NCI-H69 (cell line): ENCODE measurements at places on chromosomes 16 and 17.

GRCh38 chr16:75590920-75591843, 25.0 kb downstream of the GABARAPL2 start:
- peak; percentile 7 for DNase-seq

GRCh38 chr17:44917456-44917855, 2.2 kb upstream of the GFAP start:
- no peak for DNase-seq

DNA sequence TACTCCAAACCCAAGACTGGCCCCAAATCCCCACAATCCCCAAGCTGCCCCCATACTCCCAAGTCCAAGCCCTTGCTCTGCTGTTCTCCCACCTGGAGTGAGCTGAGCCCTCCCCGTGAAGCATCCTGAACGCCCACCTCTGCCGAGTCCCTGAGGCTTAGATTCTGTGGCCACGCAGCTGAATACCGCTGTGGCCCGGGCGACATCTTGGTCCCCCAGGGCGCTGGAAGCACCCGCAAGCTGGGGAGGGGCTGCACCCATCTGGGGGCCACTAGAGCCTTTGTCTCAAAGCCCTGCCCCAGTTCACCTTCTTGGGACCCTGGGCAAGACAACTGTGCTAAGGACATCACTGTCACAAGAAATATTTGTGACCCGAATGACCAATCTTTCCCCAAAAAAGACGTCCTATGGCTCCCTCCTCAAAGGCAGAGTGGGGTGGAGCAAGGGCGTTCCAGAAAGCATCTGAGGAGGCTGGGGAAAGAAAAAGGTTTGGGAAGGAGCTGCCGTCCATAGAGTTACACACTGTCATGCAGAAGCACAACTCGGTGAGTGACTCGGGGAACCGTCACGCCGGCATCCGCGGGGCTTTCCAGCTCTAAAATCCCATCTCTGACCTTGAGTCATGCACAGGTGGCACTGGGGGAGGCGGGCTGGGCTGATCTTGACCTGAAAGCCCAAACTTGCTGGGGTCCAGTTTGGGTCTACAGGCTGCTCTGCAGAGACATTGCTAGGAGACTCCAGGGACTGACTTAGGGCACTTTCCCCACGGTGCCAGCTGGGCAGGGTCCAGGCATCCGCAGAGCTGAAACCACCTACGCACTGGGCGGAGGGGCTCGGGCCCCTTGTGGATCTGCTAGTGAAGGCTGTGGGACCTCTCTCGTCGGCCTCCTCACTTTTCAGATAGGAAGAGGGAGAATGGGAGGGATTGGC, 6.6 kb downstream of the PTX4 start:
- DNase-seq = no peak

DNA sequence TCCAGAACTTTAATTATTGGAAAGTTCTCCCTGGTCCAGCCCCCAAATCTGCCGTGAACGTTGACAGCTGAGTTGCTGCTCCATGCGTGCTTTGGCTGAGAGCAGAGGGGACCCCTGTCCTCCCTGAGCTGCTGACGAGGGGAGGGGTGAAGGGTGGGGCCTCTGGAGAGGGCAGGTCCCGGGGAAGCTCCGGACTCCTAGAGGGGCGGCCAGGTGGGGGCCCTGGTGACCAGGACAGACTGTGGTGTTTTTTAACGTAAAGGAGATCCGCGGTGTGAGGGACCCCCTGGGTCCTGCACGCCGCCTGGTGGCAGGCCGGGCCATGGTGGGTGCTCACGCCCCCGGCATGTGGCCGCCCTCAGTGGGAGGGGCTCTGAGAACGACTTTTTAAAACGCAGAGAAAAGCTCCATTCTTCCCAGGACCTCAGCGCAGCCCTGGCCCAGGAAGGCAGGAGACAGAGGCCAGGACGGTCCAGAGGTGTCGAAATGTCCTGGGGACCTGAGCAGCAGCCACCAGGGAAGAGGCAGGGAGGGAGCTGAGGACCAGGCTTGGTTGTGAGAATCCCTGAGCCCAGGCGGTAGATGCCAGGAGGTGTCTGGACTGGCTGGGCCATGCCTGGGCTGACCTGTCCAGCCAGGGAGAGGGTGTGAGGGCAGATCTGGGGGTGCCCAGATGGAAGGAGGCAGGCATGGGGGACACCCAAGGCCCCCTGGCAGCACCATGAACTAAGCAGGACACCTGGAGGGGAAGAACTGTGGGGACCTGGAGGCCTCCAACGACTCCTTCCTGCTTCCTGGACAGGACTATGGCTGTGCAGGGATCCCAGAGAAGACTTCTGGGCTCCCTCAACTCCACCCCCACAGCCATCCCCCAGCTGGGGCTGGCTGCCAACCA, at the start of gene MC1R:
MC1R (plus strand) TSS at position 410 of the 895 bp plus-strand sequence; CDS start at position 807, 397 bp downstream.
- peak; percentile 46 for DNase-seq

GRCh38 chr17:65697661-65698060, 136.2 kb upstream of the AXIN2 start:
- DNase-seq = no peak

- no peak for DNase-seq
These were observed 50.2 kb upstream of the WSCD1 start for GRCh38 chr17:6019959-6020358.

DNA sequence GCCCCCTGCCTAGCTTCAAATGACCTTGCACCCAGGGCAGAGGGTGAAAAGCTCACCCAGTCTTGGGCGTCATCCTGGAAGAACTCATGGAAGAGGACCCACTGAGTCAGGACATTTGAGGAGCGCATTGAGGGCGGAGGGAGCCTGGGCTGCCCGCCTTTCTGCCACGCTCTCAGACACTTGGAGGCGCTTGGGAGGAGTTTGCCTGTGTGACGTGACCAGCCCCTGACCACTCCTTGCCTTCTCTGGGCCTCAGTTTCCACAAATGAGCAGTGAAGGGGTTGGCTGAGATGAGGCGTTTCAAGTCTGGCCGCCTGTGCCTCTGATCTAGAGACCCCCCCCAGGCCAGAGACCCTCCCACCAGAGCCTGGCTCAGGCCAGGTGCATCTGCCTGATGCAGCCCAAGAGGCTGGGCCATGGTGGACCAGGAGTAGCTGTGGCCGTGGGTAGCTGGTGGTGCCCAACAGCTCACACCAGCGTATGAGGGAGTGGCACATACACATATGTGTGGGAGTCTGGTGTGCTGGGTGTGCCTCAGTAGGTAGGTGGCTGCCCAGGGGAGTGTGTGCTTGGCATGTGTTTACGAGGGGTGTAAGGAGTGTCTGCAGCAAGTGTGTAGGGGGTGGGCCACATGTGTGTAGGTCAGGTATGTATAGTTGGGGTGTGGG, 80.2 kb upstream of the TOB1 start:
- DNase-seq = no peak

DNA sequence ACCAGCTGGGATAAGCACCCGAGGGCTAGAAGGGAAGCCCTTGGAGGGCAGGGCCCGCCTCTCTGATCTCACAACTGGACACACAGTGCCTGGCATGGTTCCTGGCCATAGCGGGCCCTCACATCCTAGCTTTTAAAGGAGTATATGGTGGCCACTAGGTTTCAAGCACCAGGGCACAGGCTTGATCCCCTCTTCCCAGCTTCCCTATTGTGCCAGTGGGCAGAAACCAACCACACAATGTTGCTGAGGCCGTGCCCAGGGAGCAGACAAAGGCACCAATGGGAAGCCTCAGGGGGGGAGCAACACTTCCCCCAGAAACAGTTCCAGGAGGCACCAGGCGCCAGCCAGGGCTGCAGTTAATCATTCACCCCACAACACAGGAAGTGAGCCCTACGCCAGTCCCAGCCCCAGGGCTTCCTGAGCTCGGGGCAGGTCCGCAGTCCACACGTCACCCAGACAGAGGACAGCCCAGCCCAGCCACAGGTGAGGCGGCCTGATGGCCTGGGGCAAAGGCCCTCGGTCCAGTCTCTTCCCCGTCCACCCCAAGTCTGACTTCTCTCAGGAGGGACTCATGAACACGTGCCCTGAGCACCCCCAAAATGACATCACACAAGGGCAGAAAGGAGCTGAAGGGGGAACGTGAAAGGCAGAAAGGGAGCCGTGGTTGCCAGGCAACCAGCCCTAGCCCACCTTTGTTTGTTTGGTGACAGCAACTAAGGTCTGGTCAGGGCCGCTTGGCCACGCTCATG, 12.8 kb downstream of the SMIM5 start:
- DNase-seq = peak; percentile 71

- DNase-seq = peak; percentile 8
These were observed 30.0 kb downstream of the SNN start for GRCh38 chr16:11698271-11698689.

DNA sequence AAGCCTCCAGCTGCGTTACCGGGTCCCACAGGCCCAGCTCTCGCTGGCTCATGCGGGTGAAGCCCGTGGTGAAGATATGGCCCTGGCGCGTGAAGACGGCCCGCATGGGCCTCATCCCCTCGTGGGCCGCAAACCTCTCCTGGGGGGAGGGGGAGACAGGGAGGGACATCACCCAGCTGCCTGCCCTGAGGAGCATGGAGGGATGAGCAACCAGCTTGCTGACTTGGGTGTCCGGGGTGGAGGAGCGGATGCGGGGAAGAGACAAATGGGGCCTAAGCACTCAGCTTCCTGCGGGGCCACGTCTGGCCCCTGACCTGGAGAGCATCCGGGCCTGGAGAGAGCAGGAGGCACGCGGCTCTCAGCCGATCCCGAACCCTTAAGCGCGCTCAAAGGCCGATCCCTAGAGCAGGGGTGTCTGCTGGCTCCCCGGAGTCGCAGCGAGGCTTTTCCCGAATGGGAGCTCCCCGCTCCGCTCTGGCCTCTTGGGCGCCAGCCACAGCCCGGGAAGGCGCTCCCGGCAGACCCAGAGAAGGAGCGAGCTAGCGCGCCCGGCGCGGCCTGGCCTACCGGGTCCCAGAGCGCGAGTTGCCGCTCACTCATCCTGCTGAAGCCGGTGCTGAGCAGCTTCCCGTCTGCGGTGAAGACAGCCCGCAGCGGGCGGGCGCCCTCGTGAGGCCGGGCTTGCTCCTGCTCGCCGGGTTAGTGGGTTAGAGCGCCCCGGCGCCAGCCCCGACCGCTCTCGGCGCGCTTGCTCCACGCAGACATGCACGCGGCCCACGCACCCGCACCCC, 5.0 kb downstream of the CORO6 start:
- DNase-seq = peak; percentile 92

DNA sequence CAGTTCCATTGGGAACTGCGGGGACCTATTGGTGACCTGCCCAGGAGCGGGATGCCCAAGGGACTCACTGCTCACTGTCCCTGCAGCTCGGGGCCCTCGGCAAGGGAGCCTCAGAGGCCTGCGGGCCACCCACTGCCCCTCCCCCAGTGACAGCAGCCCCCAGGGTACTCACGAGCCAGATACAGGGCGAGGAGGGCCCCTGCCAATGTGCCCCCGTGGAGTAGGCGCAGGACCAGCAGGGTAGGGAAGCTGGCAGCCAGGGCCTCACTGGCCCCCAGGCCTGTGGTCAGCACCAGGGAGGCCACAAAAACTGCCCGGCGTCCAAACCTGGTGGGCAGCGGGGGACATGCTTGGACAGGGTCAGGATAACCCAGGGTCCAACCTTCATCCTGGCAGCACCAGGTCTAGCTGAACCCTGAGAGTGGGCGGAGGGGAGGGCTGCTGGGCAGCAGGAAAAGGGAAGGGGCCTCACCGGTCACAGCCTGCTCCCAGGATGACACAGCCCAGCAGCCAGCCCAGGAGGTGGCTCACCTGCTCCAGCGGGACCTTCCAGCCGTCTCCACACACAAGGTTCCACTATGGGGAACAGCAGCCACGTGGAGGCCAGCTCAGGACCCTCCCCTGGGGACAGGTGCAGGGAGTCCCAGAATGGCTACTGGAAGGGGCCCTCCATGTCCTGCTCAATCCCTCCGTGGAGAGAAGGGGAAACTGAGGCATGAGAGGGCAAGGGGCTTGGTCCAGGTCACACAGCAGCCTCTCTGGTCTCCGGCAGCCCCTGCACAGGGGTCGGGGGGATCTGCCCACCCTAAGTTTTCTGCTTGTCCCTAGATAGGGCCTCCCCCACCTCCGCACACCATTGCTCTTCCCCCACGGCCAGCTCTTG, 855 bp downstream of the SLC22A31 start:
- DNase-seq = no peak

DNA sequence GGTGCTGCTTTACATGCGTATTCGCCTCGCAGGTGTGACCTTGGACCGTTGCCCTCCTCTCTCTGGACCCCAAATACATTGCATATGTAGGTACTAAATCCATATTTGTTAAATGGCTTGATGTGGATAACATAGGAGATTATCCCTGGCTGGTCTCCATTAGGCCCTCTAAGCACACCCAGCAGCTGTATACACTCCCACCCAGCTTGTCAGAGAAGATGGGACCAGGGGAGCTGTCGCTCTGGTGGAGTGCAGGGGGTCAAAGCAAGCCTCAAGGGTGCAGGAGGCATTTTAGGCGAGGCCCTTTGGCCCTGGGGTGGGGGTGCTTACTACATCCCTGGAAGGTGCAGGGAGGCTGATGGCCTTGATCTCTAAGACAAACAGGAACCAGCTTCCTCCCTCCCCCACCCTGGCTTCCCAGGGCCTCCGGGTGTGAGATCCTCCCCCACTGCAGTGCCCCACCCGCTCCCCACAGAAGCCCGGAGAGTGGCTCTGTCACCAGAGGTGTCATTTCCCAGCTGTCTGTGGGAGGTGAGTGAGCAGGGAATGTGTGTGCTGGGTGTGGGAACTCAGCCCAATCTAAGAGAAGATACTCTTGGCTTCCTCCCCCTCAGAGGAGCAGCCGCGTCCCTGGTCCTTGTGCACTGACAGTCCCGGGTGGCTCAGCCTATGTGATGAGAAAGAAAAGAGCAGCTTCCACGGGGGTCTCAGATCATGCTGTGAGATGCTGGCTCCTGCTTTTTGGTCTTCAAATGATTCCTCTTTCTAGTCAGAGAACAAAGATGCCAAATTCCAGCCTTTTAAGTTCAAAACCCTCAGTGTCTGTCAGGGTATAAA, 1.4 kb upstream of the VAMP2 start:
- DNase-seq = peak; percentile 54

DNA sequence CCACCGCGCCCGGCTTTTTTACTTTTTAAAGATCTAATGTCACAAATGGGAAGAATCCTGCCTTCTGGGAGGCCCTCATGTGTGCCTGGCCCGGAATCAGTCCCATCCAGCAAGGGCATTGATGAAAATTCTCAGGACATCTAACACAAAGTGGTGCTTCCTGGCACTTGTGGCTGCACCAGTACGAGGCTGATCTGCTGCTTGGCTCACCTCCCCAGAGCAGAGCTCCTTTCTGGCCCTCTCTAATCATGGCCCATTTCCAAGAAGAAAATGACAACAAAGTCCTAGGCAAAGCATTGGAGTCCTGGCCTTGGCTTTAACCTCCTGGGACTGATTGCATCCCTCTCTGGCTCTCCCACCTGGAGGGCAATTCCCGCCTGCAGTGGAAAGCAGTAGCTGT, 50.7 kb upstream of the SIAH1 start:
- no peak for DNase-seq

DNA sequence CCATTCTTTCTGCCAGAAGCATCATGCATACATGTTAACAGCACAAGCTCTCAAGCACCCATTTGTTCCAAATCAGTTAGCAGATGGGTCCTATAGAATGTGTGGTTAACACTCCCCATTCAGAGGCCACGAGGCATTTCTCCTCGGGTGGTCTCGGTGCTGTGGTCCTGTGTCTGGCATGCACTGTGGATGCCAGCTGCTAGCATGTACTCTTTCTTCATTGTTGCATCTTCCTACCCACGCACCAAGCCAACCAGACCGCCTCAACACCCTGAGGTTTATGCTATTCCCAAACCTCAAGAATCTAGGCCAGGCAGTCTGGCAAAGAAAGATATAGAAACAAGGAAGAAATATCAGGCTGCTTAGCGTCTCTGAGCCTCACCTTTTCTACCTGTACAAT, 27.8 kb upstream of the MRTFB start:
- no peak for DNase-seq

GRCh38 chr16:69709456-69710084, 16.8 kb downstream of the NQO1 start:
- peak; percentile 67 for DNase-seq

GRCh38 chr16:20613481-20614185, 37.5 kb upstream of the ACSM2B start:
- no peak for DNase-seq
